ENCODE measurements at places on chromosomes 7 and 10. TPM values are rescaled to one million over a fixed set of nuclear protein-coding genes. Genes with fewer than 3 reads are reported as not detected.

- no peak for DNase-seq
- H3K27ac ChIP-seq = no peak overlapping the region
- H3K4me3 ChIP-seq = no peak overlapping the region
- no peaks in the 10 kb centered on the region for H3K36me3 ChIP-seq
These were observed 127.3 kb downstream of the SEMA3C start for GRCh38 chr7:80791509-80791929.

The CLCN1 gene
- polyA plus RNA-seq = 24.9 TPM

The PNLIPRP1 gene
- polyA plus RNA-seq = 0.16 TPM

The RHBDD2 gene
- polyA plus RNA-seq = 56.6 TPM

DNA sequence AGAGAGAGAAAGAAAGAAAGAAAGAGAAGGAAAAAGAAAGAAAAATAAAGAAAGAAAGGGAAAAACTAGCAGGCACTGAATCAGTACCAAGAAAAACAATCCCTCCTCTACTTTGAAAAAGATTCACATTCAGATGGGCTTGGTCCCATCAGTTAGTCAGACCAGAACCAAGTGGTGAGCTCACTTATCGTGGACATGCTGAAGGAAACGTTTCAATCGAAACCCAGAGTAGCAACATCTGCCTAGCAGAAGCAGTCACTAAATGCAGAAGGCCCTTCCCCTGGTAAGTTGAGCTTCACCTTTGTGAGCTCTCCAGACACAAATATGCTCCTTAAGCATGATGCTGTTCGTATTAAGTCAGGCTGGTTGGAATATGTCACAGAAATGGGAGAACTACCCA lies 167.7 kb downstream of the TRIL start:
- H3K36me3 ChIP-seq = no peaks in the 10 kb centered on the region
- H3K4me3 ChIP-seq = no peak overlapping the region
- no peak for DNase-seq
- H3K27me3 ChIP-seq = no peaks in the 10 kb centered on the region
- no peak overlapping the region for H3K27ac ChIP-seq

The EPDR1 gene
- polyA plus RNA-seq = 8.5 TPM

The ABCC2 gene
- 29.5 TPM for polyA plus RNA-seq

- H3K4me3 ChIP-seq = no peak overlapping the region
- no peak for DNase-seq
- H3K27ac ChIP-seq = no peak overlapping the region
- peaks cover 1% of the 10 kb centered on the region for H3K27me3 ChIP-seq
- H3K4me1 ChIP-seq = no peaks in the 10 kb centered on the region
- H3K36me3 ChIP-seq = no peaks in the 10 kb centered on the region
These were observed 4.4 kb downstream of the NACAD start for GRCh38 chr7:45084336-45084735.

The PYROXD2 gene
- polyA plus RNA-seq = 2.7 TPM

DNA sequence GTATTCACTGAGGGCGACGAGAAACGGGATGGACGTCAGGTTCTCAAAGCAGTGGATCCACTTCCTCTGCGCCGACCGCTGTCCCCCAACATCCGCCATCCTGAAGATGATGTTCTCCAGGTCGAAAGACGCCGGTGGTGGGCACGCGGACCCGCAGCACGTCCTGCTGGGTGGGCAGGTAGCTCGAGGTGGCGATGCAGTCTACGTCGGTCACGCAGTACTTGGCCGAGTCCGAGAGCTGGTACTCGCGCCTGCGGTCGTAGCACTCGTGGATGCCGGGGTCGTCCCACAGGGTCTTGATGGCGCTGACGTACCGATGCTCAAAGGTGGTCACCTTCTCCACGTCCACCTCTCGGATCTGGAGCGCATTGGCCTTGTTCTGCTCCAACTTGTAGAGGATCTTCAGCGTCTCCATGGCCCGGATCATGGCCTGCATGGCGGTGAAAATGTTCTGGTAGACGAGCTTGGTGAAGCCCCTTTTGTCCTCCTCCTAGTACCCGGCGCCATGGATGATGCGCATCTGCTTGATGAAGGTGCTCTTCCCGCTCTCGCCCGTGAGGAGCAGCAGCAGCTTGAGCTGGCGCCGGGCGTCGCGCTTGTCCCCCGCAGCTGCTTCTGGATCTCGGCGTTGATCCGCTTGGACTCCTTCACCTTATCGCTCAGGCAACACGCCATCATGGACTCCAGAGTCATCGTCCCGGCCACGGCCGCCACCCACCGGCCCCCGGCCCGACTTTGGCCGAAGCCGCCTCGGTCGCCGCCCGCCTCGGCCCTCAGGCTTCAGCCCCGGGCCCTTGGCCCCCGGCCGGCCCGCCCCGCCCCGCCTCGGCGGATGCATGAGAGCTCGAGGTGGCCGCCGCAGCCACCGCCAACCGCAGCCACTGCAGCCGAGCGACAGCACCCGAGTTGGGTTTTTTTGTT lies 122.9 kb upstream of the KCTD7 start:
- no peaks in the 10 kb centered on the region for H3K4me1 ChIP-seq
- H3K4me3 ChIP-seq = peak overlapping the region; percentile 13
- H3K36me3 ChIP-seq = no peaks in the 10 kb centered on the region
- peak; percentile 58 for DNase-seq
- no peak overlapping the region for H3K27ac ChIP-seq
- H3K27me3 ChIP-seq = no peaks in the 10 kb centered on the region

Data from small intestine (tissue), 16 donors.